RKO (cell line): ENCODE measurements at places on chromosomes 4 and X.
A peak's percentile ranks its signal among the peaks of the same experiment; 100 is the strongest.

GRCh38 chr4:88280228-88280795, 4.0 kb downstream of the PPM1K start:
- no peak for DNase-seq

DNA sequence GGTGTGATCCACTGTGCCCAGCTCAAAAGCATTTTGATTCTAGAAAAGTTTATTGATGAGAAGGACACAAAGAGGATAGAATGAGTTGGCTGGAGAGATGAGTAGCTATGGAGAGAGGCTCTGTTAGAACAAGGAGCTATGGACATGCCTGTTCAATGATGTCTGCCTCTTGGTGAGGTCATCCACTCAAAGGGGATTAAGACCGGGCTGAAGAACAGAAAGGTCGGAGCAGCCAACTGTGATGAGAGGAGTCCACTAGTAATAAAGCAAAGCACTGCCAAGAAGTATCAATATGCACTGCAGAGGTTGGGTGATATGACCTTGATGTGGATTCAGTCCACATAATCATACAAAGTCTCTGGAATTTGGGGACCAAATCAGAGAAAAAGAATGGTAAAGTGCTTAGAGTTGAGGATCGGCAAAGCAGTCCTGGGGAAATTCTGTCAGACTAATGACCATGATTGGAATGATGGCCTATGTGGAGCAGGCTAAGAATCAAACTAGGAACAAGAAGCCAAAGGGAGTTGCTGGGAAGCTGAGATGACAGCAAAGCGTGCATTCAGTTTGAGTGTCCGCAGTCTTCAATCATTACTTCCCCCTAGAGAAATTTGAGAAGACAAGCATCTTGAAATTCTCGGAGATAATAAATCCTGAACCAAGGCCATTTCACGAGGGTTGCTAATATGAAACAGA, 55.7 kb upstream of the MMAA start:
- DNase-seq, result no peak

DNA sequence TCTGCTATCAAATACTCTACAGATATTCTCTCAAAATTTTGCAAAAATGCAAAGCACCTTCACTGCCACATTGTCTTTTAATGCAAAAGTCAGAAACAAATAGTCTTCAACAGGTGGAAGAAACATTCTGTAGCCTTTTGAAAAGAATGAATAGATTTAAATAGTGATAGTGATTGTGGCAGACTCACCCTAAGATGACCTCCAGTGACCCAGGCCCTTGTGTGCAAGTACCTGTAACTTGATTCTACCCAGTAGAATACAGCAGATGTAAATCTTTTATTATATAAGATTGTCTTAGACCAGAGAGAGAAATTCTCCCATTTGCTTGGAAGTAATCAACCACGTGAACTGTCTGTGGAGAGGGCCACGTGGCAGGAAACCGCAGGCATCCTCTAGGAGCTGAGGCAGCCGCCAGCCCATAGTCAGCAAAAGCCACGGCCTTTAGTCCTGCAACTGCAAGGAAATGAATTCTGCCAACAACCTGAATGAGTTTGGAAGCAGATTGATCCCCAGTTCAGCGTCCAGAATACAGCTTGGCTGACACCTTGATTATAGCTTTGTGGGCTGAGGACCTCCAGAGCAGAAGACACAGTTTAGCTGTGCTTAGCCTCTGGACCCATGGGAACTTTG, 272.5 kb downstream of the ARHGAP10 start:
- DNase-seq, result no peak

- no peak for DNase-seq
Measured at GRCh38 chr4:2249526-2250356, 7.8 kb upstream of the HAUS3 start.

DNA sequence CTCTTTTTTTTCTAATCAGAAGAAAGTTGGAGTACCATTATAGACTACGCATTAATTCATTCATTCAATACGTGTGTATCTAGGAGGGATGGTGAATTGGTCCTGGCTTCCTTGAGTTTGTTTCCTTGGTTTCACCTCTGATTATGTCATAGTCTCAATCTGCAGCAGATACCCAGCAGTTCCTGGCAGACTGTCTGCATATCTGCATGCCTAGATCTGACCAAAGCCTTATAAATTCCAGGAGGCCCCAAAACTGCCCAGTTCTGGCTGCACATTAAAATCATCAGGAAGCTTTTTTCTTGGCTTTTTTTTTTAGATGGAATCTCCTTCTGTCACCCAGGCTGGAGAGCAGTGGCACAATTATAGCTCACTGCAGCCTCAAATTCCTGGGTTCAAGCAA, 27.2 kb upstream of the SLC34A2 start:
- no peak for DNase-seq

DNA sequence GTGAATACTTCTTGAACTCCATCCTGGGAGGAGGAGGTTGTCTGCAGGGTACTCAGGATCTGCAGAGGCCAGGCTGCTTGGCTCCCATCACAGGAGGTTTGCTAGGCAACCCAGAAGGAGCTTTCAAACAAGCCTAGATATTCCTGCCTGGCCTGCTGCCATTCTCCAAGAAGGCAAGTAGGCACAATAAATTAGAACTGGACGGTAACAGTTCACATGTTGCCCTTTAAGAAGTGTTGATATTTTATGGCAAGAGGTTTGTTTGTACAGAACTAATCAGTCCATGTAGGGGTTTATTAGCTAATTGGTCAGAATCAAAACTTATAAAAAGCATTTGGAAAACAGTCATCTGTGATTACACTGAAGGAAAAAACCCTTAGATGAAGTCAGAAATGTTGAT, 39.3 kb downstream of the SYNPO2 start:
- no peak for DNase-seq

DNA sequence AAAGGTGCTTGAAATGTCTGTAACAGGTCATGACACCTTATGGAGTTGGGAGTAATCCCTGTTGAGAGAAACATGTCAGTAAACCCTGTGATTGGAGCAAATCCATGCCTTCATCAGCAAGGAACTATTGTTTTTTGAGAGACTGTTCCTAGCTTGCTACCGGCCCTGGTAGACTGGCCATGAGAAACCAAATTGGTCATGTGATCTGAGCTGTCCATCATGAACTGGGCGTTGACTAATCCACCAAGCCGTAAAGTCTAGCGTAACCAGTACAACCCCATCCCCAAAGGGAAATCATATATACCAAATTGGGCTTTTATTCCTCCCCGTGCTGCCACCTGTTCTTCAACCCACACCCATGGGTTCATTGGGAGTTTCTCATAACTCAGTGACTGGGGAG, 143.7 kb downstream of the PHF8 start:
- no peak for DNase-seq

DNA sequence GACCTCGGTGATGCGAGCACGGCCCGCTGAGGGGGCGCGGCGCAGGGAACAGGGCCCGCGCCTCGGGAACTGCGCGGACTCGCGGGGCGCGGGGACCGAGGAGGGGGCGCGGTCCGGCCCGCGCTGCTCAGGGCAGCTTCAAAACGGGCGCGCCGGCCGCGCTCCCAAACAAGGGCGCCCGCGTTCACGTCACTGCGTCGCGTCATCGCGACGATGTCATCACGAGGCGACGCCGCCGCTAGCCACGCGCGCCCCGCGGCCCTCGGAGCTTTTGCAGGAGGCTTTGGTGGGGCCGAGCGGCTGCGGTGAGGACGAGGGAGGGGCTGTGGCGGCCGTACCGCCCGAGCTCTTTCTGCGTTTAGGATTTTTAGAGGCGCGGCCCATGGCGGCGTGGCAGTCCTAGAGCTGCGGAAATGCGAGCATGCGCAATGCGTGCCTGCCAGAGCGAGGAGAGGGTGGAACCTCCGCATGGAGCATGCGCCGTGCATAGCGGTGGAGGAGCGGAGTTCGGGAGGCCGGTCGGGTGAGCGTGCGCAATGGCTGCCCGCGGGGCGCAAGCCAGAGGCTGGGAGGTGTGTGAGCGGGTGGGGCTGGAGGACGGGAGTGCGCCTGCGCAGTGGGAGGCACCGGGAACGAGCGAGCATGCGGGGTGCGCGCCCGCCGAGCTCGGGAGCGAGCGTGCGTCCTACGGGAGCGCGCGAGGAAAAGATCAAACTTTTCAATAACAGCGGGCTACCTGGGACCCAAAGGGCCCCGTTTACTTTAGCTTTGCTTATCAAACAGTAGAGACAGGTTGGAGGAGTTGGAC, at the start of gene PPP2R3B:
TSS of gene PPP2R3B (minus strand) at position 140 of the 808 bp plus-strand sequence. CDS start 216 bp downstream, outside the sequence.
- peak; percentile 97 for DNase-seq

- DNase-seq, result no peak
Measured at GRCh38 chr4:5883916-5884315, 9.0 kb downstream of the CRMP1 start.

DNA sequence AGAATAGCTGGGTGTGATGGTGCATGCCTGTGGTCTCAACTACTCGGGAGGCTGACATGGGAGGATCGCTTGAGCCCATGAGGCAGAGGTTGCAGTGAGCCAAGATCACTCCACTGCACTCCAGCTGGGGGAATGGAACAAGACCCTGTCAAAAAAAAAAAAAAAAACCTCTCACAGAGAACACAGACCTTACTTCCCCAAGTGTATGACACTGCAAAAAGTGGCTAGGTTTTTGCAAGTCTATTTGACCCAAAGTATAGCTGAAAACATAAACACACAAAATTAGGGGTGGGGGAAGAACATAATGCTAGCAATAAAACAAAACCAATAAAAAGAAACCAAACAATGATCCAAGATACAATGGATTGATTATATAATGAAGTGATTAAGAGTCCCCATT, 6.7 kb downstream of the LAMP2 start:
- DNase-seq, result no peak

DNA sequence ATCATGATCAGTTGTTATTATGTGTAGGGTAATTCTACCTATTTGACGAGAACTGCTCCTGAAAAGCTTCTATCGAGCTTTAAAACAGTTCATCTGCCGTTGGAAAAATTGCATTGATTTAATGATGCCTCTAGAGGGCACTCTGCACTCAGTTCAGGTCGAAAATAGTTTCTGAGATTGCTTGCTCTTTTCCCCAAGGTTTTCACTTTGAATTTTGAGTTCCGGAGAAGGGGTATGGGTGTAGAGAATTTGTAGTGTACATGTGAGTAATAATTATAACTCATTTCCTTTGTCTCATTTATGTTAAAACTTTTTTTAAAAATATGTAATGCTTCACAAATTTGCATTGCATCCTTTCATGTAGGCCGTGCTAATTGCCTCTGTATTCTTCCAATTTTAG, 28.4 kb upstream of the TNIP3 start:
- DNase-seq, result peak; percentile 68

GRCh38 chr4:13543839-13544605, at the start of gene NKX3-2:
Gene NKX3-2 (minus strand): TSS chr4:13544508. CDS start chr4:13544414, 94 bp downstream.
- no peak for DNase-seq

DNA sequence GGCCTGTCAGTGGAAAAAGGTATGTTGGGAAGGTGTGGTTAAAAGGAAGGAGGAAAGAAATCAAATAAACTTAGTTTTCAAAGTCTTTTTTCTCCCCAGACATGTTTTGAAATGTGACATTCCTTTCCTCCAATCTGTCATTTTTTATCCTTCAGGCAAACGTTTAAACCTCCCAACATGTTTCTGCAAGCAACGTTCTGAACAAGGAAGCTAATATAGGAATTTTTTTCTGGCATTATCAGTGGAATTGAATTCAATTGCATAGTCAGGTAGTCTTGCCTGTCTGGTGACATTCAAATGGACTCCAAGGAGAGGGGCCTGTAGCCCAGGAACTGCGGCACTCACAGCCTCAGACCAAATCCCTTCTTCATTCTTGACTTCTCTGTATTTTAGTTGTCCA, 30.0 kb upstream of the RASSF6 start:
- DNase-seq, result no peak

GRCh38 chr4:55078987-55079386, 46.4 kb downstream of the KDR start:
- DNase-seq, result peak; percentile 30

DNA sequence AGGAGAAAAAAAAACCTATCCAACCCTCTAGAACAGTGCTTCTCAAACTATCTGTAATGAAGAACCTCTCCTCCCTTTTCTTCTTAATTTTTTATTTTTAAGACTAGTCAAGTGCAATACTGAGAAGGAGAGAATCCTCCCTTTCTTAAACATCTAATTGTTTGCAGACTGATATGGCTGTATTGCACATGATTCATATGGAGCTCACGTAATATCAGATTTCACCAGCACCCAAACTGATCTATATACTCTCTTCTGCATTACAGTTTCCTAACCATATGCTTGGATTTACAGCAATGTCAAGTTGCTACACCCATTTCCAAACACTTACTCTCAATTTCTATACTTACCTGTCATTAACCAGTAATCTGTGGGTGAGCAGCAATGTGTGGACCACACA, 9.5 kb downstream of the PRMT9 start:
- DNase-seq, result no peak

DNA sequence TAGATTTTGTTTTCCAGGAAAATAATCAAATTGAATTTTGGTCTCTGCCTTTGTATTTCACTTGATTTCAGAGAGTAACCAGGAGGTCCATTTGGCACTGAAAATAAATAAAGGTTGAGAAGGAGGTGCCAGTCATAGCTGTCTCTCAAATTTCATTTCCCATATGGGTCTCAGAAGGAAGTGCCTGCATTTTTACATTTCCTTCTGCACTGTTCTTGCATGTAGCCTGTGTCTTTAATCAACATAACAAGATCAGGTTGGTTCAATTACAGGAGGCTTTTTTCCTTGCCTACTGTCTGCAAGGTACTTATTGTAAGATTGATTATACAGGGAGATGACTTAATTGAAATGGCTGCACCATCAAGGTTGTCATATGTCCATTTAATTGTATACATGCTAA, 15.7 kb downstream of the LRRC66 start:
- DNase-seq, result no peak

- DNase-seq, result peak; percentile 92
Measured at GRCh38 chr4:138053641-138054301, 188.4 kb downstream of the SLC7A11 start.

GRCh38 chr4:1200425-1201035, 28.1 kb upstream of the SPON2 start:
- DNase-seq, result peak; percentile 18

DNA sequence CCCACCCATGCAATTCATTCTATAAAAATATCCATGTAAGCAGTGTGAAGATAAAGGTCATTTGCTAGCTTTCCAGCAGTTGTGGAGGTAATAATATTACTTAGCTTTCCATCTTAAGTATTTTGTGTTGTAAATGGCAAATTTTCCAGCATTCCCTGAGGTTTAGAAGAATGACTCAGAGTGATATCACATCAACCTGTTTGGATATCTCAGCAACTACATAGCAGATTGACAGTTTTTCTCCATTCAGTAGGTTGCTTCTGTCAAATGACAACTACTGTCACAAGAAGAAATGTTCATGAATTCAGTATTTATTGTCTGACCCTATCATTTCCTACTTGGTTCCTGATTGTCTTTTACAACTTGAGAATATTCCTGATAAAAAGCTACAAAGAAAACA, 434.9 kb upstream of the GALNTL6 start:
- peak; percentile 2 for DNase-seq

GRCh38 chrX:99698451-99698850, 711.6 kb downstream of the PCDH19 start:
- DNase-seq, result no peak

DNA sequence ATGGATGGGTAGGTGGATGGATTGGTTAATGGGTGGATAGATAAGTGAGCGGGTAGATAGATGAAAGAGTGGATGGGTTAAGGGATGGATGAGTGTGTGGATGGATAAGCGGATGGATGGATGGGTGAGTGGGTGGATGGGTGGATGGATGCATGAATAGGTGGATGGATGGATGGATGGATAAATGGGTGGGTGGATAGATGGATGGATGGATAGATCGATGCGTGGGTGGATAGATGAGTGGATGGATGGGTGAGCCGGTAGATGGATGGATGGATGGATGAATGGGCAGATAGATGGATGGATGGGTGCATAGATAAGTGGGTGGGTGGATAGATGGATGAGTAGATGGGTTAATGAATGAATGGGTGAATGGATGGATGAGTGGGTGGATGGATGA, 90.9 kb downstream of the CPZ start:
- DNase-seq, result no peak
